Glomerular endothelial cell (primary cell): ENCODE measurements at places on chromosomes 13 and 19.

- no peak for DNase-seq
Measured at GRCh38 chr13:44576351-44577235, 463 bp upstream of the TSC22D1 start.

GRCh38 chr13:27967736-27968315 is 1.3 kb downstream of the CDX2 start:
- no peak for DNase-seq

- no peak for DNase-seq
Measured at GRCh38 chr13:78600280-78600883, 3.0 kb downstream of the POU4F1 start.

GRCh38 chr13:92122186-92122853 is 723.9 kb downstream of the GPC5 start:
- DNase-seq = no peak

GRCh38 chr13:105569816-105570215 is 965.6 kb downstream of the EFNB2 start:
- DNase-seq = no peak

- DNase-seq = no peak
Measured at GRCh38 chr13:29481603-29482002, 113.9 kb downstream of the SLC7A1 start.

- no peak for DNase-seq
Measured at GRCh38 chr13:30359991-30360390, 52.6 kb upstream of the KATNAL1 start.

DNA sequence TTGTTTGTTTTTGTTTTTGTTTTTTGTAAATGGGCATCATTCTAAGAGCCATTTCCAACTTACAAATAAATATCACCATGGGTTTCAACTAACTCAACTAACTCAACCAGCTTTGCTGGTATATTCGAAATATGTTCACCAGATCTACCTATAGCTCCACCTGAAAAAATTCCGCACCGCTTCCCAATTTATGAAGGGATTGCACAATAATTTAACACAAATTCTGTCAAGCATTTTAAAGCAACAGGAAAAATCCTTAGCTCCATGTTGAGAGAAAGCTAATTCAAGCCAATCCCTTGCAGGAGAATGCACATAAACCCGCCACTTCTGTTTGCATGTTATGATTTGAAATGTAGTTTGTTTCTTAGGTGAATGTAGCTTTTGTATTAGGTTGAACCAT is 417.8 kb downstream of the EFNB2 start:
- no peak for DNase-seq

GRCh38 chr13:100447831-100448230 is 140.8 kb downstream of the GGACT start:
- DNase-seq = no peak

DNA sequence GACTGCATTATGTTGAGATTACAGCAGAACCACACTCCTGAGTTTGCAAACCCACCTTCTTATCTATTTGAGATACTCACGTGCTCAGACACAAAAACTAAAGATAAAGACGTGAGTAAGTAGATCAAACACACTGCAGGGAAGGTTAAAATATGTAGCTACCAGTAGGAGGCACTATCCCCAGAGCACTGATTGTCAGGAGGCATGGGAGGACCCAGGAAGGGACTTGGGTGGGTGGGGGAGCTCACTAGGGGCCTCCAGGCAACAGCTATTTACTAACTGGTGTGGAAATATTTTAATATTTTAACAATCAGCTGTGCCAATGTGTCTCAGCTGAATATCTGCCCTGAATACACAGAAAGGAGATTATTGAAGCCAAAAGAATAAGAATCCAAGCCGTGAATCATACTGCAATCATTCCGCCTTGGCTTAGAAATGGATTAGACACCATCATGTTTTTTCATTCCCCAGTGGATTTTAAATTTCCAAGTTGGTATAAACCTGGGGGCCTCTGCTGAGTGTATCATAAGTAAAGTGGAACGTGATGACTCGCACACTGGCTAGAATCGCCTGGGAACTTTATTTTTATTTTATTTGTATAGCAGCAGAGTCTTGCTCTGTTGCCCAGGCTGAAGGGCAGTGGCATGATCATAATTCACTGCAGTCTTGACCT is 73.2 kb upstream of the CACNA1A start:
- no peak for DNase-seq

- no peak for DNase-seq
Measured at GRCh38 chr13:97278435-97279411, 56.6 kb downstream of the MBNL2 start.

GRCh38 chr13:51895906-51896888 is 34.4 kb downstream of the CCDC70 start:
- DNase-seq = peak; percentile 16

DNA sequence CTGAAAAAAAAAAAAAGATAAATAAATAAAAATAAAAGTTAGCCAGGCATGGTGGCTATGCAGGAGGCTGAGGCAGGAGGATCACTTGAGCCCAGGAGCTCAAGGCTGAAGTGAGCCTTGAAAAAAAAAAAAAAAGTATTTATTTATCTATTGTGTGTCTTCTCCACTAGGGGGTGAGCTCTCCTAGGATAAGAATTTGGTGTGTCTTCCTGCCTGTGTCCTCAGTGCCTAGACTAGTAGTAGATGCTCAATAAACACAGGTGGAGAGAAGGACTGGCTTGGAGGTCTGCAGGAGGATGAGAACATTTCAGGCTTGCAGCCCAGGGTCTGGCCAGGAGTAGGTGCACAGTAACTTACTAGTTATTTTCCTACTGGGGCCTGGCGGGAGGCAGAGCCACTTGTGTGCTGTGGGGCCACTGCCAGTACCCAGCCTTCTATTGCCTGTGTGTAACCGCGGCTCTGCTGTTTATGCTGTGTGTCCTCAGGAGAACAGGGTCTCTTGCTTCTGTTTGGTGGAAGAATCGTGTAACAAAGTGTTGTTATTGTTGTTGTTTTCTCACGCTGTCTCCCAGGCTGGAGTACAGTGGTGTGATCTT is 5.4 kb downstream of the LMTK3 start:
- DNase-seq = no peak

DNA sequence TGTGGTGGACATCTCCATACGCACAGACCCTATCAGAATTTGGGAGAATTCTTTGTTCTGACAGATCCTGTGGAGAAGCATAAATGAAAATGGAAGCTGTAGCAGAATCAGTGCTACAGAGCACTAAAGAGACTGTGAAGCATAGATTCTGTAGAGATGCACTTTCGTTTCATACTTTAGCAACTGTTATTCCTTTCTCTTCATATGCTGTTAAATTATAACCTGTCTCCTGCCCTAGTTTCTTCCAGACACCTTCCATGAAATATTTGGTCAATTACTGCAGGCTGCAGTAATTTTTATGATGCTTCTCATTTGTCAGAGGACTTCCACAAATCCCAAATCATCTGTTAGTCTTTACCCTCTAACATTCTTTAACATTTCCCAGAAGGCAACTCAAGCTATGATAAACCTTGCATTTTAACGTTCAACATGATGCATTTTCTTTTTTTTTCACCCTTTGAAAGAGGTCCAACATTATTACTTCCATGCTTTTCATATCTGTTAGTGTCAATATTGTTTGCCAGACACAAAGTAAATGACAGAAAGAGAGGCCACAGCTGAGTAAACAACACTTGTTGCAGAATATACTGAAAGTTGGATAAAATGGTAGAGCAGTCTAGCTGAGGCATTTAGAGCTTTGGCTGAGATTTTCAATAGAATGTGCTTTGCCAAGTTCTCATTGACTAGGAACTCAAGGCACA is 412.7 kb downstream of the LMO7 start:
- no peak for DNase-seq
